Stimulated activated CD4-positive, alpha-beta T cell treated with anti-CD3 and anti-CD28 coated beads, Interleukin-1b, Interleukin-23, amount 100 ng/mL, for 1 hour (primary cell): ENCODE measurements at places on chromosomes 1 and 21.

GRCh38 chr1:93905734-93906133 lies 3.5 kb downstream of the GCLM start:
- no peak for DNase-seq

DNA sequence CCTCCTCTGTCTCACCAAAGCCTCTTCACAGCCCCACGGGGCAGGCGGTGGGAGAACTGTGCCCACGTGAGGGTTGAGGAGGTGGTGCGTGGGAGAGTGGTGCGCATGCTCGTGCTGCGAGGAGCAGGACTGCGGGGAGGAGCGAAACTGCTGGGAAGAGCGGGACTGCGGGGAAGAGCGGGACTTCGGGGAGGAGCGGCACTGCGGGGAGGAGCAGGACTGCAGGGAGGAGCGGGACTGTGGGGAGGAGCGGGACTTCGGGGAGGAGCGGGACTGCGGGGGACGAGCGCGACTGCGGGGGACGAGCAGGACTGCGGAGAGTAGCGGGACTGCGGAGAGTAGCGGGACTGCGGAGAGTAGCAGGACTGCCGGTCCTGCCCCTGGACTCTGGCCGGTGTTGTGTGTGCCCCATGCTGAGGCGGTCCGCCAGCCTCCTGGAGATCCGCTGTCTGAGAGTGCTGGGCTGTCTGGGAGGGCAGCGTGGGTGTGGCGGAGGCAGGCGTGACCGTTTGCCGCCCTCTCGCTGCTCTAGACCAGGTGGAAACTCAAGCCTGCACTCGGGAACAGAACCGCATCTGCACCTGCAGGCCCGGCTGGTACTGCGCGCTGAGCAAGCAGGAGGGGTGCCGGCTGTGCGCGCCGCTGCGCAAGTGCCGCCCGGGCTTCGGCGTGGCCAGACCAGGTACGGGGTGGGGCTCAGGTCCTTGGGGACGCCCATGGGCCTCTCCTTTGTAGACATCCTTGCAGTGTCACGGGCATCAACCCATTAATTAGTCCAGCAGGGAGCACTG lies 24.6 kb downstream of the TNFRSF1B start:
- DNase-seq: no peak

DNA sequence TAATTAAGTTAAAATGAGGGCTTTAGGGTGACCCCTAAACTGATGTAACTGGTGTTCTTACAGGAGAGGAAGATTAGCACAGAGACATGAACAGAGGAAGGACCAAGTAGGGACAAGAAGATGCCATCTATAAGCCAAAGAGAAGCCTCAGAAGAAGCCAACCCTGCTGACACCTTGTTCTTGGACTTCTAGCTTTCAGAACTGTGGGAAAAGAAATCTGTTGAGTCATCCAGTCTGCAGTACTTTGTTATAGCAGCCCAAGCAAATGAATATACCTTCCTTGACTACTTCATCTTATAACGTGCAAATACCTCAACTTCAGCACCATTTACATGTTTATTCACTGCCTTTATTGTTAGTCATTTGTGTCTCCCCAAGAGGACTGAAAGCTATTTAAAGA lies 3.4 kb downstream of the ZBTB21 start:
- no peak for DNase-seq

GRCh38 chr1:2130871-2131289 lies 63.7 kb downstream of the FAAP20 start:
- no peak for DNase-seq

DNA sequence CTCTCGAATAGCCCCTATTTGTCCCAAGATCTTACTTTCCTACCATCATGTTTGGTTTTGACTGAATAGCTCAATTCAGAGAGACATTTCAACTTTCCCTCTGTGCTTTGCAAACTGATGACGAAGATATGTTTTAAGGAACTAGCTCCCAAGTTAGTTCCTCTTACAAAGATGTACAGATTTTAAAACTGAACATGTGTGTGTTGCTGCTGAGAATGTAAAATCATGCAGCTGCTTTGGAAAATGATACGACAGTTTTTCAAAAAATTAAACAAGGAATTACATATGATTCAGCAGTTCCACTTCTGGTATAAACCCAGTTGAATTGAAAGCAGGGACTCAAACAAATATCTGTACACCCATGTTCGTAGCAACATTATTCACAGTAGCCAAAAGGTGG lies 33.6 kb downstream of the KIF26B start:
- no peak for DNase-seq

DNA sequence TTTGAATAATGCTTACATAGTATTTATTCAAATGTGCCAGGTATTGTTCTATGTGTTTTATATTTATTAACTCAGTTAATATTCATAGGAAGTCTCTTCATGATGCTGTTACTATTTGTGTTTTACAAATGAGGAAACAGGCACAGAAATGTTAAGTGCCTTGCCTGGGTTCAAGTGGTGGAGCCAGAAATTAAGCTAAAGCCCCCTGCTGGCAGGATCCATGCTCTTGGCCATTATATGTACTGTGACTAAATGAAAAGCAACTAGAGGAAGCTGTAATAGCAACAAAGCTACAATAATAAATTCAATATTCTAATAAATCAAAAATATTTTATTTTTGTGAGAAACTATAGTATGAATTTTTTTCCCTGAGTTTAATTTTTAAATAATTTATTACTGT lies 30.0 kb downstream of the IARS2 start:
- DNase-seq: no peak

GRCh38 chr1:22196041-22196440 lies 53.1 kb upstream of the WNT4 start:
- no peak for DNase-seq

GRCh38 chr1:24421502-24421901 lies 5.9 kb downstream of the NIPAL3 start:
- DNase-seq: no peak

- DNase-seq: no peak
These were observed 23.6 kb upstream of the ABCB10 start for GRCh38 chr1:229582011-229582694.

- DNase-seq: no peak
These were observed 124.0 kb downstream of the BRINP3 start for GRCh38 chr1:190353538-190354101.

GRCh38 chr21:46459356-46460112 lies 843 bp downstream of the DIP2A start:
- no peak for DNase-seq

GRCh38 chr1:240577095-240577494 lies 34.9 kb downstream of the GREM2 start:
- no peak for DNase-seq

GRCh38 chr1:12200208-12200607 lies 29.6 kb upstream of the VPS13D start:
- DNase-seq: no peak
